ENCODE measurements at places on chromosomes 7 and 10.
A peak's percentile ranks its signal among the peaks of the same experiment; 100 is the strongest.

GRCh38 chr7:85185424-85186082 is 1.3 kb downstream of the SEMA3D start:
- no peak for DNase-seq

- no peak for DNase-seq
Observed at GRCh38 chr10:11886851-11887250, 63.7 kb downstream of the PROSER2 start.

DNA sequence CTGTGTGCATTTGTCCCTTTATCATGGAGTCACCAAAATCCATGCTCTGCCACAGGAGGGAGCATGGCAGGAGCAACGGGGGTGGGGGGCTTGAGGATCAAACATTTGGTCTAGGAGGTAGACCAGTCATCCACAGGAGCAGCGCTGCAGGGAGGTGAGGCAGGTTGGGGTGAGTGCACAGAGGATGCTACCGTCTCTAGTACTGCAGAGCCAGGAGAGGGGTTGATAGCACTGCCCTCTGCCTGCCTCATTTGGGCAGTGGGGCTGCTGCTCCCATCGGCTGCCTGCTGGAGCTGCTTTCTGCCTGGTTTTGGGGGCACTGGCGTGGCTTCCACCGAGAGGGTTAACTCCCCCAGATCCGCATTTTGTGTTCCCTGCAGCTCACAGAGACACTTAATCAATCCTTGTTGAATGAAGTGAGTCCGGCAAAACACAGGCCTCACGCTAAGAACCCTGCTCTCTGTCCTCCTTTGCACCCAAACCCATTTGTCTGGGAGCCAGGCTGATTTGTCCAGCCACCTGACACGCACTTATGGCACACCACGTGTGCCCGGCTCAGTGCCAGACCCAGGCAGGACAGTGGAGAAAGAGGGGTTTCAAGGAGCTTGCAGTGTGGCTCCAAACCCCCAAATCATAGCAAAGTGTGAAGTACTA is 527.1 kb upstream of the FOXK1 start:
- no peak for DNase-seq

DNA sequence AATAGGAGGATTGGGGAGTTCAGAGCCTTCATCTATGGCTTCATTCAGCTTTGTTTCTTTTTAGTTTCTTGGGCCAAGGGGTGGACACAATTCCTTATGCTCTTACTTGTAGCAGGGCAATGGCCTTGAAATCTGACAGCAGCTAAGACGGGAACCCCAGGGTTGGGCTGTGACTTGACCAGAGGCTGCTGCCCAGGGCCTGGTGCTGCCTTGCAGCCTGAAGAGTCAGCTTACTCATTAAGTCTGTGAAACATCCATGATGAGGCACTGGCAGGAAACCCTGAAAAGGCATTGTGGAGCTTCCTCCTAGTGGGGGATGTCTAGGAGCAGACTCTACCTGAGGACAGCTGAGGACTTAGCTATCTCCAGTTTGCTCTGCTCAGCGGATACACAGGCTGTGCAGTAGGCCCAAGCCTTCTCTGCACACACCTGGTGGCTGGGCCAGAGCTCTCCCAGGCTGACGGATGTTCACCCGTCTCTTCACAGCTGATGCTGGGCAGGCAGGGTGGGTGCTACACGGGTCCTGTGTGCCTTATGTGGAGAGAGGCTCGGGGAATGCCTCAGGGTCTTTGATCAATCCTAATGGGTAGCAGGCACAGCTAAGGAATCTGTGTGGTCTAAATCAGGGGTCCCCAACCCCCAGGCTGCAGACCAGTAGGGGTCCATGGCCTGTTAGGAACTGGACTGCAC is 17.8 kb downstream of the CXCL12 start:
- DNase-seq: no peak

- DNase-seq: no peak
Observed at GRCh38 chr7:142657376-142657775, 91.9 kb upstream of the PRSS1 start.

GRCh38 chr7:157964521-157964920 is 623.1 kb downstream of the PTPRN2 start:
- DNase-seq: no peak

GRCh38 chr10:68861253-68861652 is 33.9 kb downstream of the STOX1 start:
- no peak for DNase-seq

GRCh38 chr7:27112955-27113949 is 10.8 kb upstream of the HOXA2 start:
- no peak for DNase-seq

DNA sequence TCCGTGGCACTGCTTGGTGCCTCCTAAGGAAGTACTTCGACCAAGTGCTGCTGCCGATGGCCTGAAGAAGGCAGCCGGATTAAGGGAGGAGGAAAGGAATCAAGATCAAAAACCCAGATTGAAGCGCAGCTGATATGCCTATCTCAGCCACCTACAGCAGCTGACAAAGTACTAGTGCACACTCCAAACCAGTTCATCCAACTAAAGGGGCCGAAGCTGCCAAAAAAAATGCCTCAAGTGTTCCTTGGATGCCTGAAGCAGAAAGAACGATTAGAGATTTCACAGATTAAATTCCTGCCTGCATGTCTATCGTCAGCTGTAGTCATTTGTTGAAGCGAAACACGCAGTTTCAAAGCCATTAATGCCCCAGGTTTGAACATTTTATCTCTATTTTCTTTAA is 65.7 kb downstream of the TNRC18 start:
- DNase-seq: no peak

GRCh38 chr10:67296926-67297325 is 371.1 kb downstream of the LRRTM3 start:
- no peak for DNase-seq

DNA sequence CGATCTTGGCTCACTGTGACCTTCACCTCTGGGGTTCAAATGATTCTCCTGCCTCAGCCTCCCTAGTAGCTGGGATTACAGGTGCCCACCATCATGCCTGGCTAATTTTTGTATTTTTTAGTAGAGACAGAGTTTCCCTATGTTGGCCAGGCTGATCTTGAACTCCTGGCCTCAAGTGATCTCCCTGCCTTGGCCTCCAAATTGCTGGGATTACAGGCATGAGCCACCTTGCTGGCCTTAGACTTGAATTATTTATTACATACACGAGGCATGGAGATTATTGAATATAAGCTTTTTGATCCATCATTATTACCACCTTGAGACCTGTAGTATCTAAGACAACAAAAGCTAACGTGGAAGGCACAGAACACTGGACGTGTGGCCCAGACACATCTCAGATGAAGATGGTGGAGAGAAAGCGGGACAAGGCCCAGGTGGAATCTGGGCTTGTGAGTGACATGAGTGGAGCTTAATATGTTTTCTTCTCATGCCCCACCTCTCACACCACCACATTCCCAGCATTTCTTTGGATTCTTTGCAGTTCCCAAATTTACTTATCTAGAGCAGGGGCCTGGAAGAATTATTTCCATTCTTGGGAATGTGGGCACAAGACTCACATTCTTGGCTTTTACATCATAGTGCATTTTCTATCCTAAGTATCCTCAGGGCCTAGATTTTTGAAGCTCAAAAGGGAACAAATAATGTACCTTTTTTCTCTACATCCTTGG is 76.6 kb downstream of the SUGCT start:
- no peak for DNase-seq

DNA sequence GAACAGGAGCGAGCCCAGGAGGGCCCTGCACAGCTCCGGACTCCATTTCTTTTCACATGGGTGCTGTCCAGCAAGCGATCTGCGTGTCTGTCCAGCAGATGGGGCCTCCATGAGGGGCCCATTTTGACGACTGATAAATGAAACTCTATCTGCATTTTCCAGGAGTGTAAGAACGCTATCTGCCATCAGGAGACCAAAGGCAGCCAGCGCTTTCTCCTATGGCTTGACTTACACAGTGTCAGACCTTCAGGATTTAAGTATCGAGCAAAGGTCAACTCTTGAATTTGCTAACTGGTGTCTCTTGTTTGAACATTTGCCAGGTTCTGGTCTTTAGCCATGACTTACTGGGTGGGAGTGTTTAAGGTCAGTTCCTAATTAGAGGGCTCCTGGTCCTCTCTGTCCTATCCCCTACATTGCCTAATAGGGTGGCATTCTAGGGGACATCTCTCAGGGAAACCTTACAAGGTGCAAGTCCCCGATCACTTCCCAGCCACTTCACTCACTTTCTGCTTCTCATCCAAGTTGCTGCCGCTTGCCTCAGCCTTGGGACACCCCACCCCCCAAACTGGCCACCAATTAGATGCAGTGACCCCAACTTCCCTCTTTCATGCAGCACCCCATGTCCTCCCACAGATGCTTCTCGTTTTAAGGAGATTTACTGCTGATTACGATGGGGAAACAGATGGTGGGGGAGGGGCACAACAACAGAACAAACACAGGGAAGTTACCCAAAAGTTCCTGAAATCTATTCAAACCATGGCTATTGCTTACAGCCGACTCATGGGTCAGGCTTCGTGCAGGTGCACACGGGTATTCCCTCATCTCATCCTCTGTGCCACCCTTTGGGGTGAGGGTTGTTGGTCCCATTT is 20.0 kb downstream of the VSIR start:
- no peak for DNase-seq

- DNase-seq: no peak
Observed at GRCh38 chr7:149377386-149377785, 83.5 kb downstream of the ZNF777 start.

- DNase-seq: peak; percentile 6
Observed at GRCh38 chr7:38105874-38106483, 72.1 kb upstream of the STARD3NL start.

GRCh38 chr10:78780551-78780961 is 288.2 kb upstream of the ZMIZ1 start:
- no peak for DNase-seq

- no peak for DNase-seq
Observed at GRCh38 chr10:82850191-82850590, 975.2 kb downstream of the NRG3 start.

Data from activated naive CD4-positive, alpha-beta T cell treated with Interleukin-2 at 50 U/mL for 16 hours (primary cell).